ENCODE measurements at places on chromosomes 4 and X.
A peak's percentile ranks its signal among the peaks of the same experiment; 100 is the strongest.

DNA sequence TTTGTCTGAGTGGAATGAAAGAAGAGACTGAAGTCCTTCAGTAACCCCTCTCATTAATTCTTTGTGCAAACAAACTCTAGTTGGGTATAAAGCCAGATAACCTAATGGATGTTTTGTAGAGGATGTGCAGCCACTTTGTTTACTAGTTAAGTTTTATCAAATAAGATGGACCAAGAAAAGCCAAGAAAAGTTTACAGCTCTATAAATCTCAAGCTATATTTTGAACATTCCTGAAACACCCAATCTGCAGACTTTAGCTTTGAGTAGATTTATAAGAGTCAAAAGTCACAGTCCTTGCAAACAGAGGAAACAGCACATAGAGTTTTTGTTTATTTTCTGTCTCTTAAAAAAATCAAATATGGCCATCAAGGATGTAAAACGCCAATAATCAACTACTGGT, 452.9 kb downstream of the SPRY1 start:
- peak; percentile 14 for DNase-seq

DNA sequence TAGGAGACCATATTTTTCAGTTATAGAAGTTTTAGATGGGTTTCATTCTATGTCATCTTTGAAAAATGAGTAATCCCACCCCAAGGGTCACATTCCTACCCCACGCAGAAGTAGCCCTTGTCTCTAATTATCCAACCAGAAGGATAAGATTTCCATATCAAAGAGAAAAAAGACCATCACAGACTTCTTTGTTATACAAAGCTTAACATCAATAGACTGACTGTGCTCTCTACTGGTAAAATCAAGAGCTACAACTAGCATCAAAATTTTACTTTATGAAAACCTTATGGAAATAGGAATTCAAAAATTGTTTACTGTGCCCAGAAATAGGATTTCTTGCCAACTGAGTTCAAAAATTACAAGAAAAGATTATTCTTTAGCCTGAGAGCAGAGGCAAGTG, 24.9 kb downstream of the TNMD start:
- no peak for DNase-seq

GRCh38 chrX:15849555-15849954, 5.1 kb downstream of the AP1S2 start:
- DNase-seq, result no peak

- no peak for DNase-seq
These were observed 143.5 kb upstream of the LNX1 start for GRCh38 chr4:53734584-53735353.

DNA sequence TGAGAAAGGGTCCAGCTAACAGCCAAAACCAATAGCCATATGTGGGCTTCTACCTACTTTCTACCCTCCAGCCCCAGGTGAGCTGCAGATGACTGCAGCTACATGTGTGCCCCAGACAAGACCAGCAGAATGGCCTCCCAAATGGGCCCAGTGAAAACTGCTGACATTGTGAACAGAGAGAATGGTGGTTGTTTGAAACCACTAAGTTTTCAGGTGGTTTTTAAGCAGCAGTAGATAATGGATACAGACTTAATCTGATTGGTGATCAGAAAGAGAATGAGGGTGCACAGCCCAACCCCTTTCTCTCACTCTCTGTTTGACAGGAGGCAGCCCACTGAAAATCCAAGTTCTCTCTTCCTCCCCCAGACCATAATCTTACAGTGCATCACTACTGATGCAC, 42.5 kb upstream of the BBS12 start:
- DNase-seq, result no peak

DNA sequence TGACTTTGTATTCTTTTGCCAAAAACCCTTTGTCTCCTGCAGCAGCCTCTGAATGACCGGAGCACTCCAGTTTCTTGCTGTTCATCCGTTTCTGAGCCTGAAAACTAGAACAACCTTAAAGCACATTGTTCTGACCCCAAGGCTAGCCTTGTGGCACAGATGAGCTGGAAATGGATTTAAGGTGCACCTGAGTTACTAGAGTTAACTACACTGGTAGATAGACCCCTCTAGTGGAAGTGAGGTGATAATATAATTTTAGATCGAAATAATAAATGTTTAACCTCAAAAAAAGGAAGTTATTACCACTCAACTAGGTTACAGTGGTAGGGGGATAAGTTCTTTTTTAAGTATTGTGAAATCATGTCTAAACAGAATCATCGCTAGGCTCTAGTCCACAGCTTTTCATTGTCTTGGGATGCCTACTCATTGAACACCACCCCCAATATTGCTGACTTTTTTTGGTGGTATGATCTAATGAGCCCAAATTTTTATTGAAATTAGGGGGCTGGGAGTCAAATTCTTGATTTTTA, 2.7 kb downstream of the PLS3 start:
- DNase-seq, result no peak

DNA sequence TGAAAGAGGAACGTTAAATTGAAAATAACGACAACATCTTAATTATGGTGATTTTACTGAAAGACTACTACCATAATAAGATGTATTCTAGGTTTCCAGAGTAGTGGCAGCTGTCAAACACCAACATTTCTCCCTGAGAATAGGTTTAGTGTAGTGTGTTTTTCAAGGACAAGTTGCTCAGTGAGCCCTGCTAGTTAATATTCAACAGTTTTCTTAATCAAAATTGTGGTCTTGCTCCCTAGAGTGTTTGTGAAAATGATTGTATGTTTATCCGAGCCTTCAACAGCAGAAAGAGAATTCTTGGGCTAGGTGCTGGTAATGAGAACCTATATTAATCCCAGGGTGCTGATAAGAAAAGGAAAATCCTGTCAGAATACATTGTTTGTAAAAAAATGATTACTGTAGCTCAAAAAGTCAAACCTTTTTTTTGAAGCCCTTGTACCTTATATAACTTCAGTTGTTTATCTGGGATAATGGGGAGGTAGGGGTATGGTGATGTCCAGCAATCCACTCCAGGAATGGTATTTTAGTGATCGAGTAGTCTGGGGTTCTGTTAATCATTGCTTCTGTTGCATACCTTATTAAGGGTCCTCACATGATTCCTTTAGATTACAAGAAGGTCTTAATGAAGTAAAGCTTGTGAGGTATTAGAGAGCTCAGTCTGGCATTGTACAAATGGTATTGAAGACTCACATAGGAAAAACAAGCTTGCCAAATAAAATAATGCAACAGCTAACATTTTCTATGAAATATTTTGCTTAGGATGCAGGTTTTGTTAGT, 110.7 kb downstream of the CCSER1 start:
- DNase-seq, result no peak

GRCh38 chrX:30183554-30183953, 31.8 kb upstream of the MAGEB2 start:
- DNase-seq, result no peak

DNA sequence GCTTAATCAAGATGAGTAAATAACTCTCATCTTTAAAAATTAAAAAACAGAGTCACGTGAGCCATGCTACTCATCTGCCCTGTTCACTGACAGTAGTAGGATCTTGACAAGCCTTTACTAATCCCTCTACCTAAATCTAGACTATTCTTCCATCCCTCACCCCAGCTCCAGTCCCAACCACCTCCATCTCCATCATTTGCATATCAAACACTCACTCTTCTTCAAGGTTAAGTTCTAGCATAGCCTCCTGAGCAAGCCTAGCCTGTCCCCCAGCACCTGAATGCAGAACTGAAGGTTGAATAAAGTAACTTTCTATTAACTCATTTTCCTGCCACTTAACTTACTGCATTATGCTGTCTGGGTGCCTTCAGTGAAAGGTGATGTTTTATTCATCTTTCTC, 72.5 kb downstream of the YIPF7 start:
- no peak for DNase-seq

DNA sequence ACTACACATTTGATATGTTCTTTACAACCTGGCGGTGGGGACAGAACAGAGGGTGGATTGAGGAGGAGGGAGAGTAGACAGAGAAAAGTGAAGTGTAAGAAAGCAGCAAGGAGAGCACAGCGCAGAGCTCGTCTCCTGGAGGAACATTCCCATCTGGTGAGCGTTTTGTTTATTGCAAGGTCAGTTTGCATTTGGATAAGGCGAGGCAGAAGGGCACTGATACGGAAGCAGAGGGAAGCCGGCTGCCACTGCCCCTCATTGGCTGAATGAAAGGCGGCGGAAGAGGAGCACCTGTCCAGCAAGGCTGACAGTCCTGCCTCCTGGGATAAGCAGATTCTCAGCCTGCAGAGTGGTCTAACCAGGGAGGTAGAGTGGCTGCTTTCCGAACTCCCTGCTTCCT, 83.2 kb downstream of the GPR143 start:
- DNase-seq, result no peak

DNA sequence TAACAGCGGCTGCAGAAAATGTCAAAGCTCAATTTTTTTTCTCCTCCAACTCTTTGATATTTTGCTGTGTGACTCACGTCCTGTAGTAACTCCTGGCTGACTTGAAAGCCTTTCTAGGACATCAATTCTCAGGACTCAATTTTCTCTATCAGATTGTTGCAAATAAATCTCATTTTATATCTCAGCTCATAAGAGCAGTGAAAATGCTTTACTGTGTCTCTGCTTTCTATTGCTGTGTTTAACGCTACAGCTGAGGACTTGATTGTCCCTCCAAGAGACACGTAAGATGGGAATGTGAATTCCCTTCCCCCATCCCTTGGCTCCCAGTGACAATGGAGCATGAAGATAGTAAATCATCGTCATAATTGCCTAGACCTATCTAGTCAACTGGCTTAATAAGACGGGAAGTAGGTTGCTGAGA, 20.5 kb upstream of the CBR4 start:
- no peak for DNase-seq

- DNase-seq, result peak; percentile 97
These were observed 78.8 kb upstream of the LEF1 start for GRCh38 chr4:108247387-108248049.

- no peak for DNase-seq
These were observed 173.7 kb downstream of the VSIG4 start for GRCh38 chrX:65866146-65866545.

DNA sequence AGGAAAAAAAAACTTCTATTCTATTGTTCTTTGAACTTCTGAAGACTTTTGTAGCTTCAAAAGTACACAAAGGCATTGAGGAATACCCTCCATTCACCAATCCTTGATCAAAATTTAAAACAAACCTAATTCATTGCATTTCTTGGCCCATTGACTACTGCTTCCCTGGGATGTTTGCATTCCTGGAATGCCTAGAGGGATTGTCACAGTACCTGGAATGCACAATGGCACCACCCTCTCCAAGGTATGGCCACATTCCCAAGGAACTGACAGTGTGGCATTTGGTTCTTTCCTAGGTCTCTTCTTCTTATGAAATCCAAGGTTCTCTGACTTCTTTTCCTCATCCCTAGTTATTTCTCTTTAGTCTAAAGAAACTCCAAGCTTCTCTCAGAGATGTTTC, 600.7 kb downstream of the CCSER1 start:
- DNase-seq, result no peak

DNA sequence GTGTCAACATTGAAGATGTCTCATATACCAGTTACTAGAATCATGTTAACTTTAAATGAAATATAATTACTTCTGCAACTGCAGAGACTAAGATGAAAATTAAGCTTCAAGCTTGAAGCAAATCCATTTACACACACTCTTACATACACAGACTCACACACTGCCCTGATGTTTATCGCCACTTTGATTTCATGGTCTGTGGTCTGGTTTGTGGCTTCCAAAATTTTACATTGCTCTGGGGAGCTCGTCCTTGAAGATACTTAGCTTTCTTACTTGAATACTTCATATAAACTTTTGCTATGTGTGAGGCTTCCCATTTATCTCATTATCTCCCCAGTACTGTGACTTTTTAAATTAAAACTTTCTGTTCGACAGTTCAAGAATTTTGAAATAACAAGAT, 35.8 kb downstream of the ARHGEF38 start:
- no peak for DNase-seq

DNA sequence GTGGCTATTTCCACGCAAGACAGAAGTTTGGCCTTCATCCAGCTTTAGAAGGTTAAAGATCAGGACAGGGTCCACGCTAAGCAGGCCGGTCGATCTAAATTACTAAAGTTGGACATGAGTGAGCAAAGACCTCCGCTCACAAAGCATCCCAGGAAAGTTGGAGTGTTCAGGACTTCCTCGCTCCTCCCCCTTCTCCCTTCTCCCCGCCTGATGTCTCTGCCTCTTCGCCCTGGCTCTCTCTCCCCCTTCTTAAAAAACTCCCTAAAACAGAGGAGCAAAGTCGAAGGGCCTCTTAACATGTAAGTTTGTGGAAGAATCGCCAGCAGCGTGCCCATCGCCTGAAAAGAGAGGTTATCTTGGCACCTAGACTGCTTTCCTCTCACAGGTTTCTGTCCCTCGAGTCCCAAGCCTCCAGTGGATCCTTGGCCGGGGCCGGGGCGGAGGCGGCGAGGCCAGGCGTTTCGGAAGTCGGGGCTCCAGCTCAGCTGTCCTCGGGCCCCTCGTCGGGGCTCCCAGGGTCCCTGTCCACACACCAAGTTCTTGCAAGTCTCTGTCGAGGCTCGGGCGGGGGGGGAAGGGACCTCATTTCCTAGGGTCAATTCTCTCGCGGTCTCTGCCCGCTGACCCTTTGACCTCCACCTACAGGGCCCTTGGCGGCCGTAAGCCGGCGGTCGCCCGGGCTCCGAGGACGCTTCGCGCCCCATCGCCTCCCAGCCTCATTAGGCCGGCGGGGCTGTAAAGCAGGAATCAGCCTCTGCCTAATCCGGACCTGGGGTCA, 7.6 kb downstream of the ZIC3 start:
- DNase-seq, result no peak

- peak; percentile 20 for DNase-seq
These were observed 581 bp downstream of the UBE2K start for GRCh38 chr4:39698424-39699009.

DNA sequence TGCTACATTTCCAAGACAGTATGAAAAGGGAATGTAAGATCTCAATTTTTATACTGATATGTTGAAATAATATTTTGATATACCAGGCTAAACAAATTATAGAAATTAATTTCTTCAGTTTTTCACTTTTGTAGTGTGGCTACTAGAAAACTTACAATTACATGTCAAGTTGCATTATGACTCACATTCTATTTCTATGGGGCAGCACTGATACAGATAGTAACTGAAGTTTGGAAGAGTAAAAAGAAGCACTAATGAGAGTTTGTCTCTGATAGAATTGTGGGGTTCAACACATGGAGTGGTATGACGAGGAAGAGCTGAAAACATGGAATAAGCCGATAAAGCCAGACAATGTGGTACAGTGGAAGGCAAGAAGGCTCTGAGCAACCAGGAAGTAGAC, 95.6 kb downstream of the NR3C2 start:
- no peak for DNase-seq

DNA sequence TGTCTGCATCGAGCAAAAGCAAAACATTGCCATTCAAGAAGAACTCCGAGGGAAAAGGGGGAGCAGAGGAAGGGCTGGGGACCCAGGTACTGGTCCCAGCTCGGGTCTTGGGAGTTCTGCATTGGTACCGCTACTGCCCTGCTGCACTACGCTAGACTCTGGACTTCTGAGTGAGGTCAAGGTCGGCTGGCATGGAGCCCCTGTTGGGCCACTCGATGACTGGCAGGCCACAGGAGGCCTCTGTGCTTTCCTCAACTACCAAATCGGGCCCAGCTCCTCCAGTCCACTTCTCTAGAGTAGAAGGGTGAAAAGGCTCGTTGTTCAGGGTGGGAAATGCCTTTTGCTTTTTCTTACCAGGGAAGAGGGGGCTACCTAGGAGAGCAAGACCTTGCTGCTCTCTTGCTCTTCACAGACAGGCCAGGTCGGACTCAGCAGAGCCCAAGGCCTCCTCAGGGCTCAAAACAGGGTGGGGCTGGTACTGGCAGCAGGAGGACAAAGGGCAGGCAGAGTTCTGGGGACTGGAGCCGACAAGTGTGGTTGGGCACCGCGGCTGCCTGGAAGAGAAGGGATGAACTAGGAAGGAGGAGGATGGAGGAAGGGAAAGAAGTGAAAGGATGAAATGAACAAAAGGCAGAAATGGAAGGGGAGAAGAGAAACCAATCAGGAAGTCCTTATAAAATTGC, 8.9 kb upstream of the IRAK1 start:
- no peak for DNase-seq

All from NCI-H1105 treated with DMSO at 0.1 percent for 48 hours (cell line).